ENCODE measurements at places on chromosomes 2 and 18.
A peak's percentile ranks its signal among the peaks of the same experiment; 100 is the strongest.

GRCh38 chr18:70059684-70060083 lies 112.0 kb upstream of the CD226 start:
- no peak for DNase-seq

GRCh38 chr2:120939595-120940318 lies 204.1 kb downstream of the GLI2 start:
- no peak for DNase-seq

- no peak for DNase-seq
Observed at GRCh38 chr2:184830531-184830930, 232.2 kb downstream of the ZNF804A start.

- DNase-seq: no peak
Observed at GRCh38 chr18:13522256-13522655, 204.1 kb downstream of the FAM210A start.

DNA sequence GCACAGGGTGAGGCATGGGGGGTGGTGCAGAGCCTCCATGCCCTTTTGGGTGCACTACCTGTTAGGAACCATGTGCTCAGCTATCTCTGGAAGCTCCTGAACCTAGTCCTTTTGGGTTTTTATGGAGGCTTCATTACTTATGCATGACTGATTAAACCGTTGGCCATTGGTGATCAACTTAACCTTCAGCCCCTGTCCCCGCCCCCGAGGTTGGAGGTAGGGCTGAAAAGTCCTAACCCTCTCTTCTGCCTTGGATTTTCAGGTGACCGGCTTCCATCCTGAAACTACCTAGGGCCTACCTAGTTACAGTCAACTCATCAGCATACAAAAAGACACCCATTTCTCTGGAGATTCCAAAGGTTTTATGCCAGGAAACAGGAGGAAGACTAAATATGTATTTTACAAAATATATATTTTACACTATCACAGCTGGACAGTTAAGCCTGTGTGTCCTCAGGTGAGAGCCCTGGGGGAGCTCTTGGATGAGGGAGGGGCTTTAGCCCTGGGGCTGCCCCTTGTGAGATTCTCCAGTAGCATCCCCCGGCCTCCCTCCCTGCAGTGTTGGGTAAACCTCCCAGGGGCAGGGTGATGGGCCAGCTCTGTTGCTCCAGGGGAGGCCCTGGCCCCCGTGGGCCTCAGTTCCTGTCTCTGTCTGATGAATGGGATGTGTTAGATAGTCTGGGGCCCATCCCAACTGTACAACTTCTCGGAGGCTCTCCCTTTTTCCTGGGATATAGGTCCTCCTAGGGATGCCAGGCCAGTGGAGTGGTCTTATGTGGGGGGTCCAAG lies 24.1 kb downstream of the GLI2 start:
- no peak for DNase-seq

GRCh38 chr2:47437287-47437686 lies 34.3 kb downstream of the MSH2 start:
- no peak for DNase-seq

DNA sequence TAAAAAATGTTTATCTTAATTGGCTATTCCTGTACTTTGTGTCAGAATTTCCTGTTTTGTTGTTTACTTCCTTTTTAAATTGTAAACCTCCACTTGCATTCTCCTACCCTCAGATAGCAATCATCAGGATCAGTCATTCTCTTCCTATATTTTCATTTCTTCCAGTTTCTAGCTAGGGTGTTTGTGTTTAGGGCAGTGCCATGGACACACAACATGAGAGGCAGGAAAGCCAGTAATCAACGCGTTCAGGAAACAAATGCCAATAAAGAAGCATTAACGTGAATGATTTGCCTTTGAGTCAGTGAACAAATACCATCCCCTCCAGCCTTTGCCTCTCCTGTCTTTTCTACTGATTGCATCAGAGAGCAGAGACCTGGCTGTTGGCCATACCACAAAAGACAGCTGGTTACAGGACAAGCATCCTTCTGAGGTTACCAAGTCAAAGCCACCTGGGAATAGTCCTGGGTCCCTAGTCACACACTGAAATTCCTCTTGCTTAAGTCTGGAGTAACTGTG lies 56.7 kb upstream of the FHL2 start:
- no peak for DNase-seq

DNA sequence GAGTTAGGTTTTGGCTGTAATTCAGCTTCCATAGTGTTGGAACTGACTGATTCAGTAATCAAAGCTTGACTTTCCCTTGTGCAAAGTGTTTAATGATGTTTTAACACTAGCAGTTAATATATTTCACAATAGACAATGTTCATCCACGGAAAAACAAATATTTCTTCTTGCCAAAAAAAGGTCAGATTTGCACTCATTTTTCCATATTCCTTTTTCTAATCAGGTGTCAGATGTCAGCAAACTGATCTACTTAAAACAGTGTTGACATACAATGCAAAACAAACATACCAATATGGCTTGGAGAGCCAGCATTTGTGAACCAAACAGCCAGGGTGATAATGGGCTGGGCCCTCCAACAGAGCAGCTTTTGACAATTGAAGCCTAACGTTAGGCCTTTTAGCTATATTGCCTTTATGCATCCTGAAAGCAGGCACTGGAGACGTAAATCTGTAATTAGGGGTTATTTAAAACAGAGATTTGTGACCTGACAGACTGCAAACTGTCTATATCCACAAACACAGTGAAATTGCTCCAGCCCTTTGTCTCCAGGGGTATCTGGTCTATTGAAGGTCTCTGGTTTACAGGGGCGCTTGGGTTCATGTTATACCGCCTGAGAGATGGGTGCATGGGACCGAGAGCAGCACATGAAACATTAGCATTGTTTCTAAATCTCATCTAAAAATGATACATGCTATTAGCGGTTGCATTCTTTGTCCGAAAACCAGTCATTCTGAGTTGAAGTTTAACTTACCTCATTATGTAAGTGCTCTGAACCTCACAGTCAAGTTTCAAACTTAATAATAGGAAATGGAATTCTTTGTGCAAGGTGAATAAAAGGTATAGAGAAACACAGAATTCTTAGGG lies 7.1 kb upstream of the CDCA7 start:
- DNase-seq: no peak

- no peak for DNase-seq
Observed at GRCh38 chr2:170157025-170157684, 20.8 kb upstream of the MYO3B start.

- peak; percentile 65 for DNase-seq
Observed at GRCh38 chr2:88874063-88874657, 182.7 kb downstream of the RPIA start.

DNA sequence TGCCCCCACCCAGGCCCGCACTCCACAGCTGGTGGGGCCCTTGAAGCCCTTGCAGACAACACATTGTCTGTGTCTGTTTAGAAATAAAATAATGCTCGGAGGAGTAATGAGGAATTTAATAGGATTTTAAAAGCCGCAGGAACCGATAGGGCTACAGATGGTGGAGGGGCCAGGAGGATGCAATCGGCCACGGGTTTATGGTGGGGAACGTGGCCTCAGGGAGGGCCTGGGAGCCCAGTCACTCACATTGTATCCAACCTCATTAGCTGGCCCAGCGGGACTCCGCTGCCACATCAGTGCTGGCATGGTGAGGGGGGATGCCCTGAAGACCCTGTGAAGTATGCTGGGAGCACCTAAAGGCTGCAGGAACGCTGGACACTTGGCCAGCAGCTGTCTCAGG lies 252.0 kb downstream of the CELF4 start:
- no peak for DNase-seq

DNA sequence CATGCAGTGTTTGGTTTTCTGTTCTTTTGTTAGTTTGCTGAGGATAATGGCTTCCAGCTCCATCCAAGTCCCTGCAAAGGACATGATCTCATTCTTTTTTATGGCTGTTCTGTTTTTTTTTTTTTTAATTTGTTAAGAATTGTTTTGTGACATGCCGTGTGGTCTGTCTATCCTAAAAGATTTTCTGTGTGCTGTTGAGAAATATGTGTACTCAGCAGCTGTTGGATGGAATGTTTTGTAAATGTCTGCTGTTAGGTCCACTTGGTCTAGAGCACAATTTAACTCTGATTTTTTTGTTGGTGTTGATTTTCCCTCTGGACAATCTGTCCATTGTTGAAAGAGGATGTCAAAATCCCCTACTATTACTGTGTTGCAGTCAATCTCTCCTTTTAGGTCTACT lies 80.4 kb upstream of the WDR75 start:
- no peak for DNase-seq

DNA sequence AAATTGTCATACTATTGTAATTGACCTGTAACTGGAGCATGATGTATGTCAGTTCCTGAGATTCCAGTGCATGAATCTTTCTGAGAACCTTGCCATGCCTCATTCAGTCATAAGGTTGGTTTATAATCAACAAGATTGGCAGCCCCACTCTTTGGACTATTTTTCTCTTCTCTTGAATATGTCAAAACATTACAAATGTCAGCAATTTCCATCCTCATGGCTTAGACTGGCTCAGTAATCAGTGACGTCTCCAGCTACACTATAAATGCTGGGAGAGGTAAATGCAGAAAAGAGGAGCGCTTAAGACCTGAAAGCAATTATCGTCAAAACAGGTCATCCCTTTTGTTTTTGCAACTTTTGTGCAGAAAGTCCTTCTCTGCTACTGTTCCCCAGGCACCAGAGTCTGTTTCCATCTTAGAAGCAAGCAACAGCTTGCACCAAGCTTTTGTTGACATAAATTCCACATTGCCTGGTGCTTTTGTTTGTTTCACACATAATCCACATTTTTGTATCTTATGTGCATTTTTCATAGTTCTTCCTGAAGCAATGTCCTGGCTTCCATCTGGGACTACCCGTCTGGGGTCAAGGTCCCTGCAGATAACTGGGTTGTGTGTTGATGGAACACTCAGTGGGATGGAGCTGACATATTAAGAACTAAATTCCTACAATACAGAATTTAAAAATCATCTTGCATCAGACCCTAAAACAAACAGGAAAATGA lies 149.8 kb downstream of the OSR1 start:
- DNase-seq: no peak

GRCh38 chr2:85733121-85733960 lies 20.4 kb upstream of the ATOH8 start:
- DNase-seq: no peak

DNA sequence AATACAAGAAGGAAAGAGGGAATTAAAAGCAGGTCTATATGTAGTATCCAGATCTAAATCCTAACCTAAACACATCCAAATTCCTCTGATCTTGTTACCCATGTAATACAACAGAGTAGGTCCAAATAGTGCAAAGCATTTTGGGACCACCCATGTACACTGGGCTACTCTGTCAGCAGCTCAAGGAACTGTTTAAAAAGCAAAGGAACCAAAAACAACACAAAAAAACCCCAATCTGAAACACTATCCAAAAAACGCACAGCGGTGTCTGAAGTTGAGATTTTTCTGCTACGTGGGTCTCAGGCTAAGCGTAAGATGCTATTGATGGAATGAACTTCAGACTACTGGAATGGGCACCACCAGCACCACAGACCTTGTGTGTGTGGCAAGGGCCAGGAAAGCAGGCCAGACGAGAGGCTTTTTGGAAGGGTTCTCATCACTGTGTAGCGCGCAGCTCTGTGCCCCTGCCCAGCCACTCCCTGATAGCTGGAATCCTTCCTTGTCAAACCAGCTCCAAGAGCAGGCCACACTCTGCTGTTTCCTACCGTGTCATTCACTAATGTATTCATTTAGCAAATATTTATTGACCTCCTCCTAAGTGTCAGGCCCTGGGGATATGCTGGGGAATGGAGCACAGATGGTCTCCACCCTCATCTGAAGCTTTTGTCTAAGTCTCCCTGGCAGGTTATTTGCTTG lies 101.4 kb downstream of the COLEC12 start:
- no peak for DNase-seq

DNA sequence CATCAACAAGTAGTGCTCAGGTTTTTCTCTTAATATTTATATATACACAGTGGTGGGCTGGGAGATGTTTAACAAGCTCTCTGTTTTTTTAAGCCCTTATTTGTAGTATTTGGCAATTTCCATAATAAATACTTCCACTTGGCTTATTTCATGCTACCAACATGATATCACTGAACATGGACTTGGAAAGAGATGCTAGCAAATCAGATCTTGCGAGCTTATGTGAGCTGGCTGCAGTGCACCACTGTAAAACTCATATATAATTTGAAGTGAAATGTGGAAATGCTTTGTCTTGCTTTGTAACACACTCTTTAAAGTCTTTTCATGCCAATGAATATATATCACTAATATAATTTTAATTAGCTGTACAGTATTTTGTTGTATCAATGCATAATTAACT lies 155.7 kb downstream of the ALK start:
- no peak for DNase-seq

GRCh38 chr2:28163627-28164279 lies 228.9 kb upstream of the FOSL2 start:
- no peak for DNase-seq

- DNase-seq: no peak
Observed at GRCh38 chr2:101738649-101739048, 41.1 kb downstream of the MAP4K4 start.

- no peak for DNase-seq
Observed at GRCh38 chr18:7568426-7568825, 1.3 kb downstream of the PTPRM start.

DNA sequence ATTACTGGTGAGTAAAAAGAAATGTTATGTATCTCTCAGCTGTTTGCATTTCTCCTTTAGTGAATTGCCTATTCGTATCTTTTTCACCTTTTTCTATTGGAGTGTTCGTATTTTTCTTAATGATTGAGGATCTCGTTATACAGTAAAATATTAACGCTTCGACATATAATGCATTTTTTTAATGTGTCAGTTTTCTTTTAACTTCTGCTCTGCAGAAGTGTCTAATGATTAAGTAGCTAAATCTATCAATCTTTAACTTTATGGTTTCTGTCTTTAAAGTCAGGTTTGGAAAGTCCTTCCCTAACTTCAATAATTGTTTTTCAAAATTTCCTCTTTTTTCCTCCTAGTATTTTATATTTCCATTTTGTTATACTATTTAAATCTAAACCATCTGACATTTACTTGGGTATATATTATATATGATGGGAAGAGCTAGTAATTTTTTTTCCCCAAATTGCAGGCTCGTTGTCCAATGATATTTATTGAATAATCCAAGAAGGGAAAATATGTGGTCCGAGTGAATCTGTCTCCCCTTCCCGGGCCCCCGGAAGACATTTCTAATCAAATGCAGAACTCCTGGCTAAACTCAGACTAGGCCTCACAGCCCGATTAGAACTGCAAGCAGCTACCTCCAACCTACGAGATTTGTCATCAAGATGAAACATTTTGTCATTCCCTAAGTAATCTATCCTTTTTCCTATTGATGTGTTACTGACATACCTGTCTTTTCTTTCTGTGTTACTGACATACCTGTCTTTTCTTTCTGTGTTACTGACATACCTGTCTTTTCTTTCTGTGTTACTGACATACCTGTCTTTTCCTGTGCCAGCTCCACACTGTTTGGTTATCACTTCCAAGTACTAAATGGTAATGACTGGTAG lies 17.2 kb downstream of the PCBP1 start:
- peak; percentile 66 for DNase-seq

DNA sequence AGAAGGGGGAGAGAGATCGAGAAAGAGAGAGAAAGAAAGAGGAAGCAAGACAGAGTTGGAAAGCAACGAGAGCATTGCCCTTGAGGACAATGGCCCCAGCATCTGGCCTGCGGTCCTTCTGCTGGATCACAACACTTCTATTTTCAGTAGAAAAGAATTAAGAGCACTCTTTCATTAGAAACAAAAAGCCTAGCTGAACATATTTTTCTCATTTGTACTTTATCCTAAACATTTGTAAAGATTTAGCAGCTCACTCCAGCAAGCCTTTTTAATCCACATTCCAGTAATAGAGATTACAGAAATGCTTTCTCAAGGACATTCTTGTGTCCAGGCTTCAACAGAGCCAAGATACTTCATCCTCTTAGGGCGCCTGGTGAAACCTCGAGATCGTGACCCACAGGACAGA lies 31.6 kb upstream of the AFF3 start:
- no peak for DNase-seq

GRCh38 chr2:157257312-157258252 lies at the start of gene GALNT5:
Gene GALNT5 (plus strand): TSS chr2:157257705. CDS start chr2:157258083, 378 bp downstream.
- no peak for DNase-seq
